AG20443 (cell line): ENCODE measurements at places on chromosomes 1 and 21.

GRCh38 chr21:25897383-25897782 lies 162.6 kb downstream of the GABPA start:
- DNase-seq, result no peak

- peak; percentile 47 for DNase-seq
Observed at GRCh38 chr1:76891931-76892622, 24.8 kb downstream of the ST6GALNAC5 start.

- no peak for DNase-seq
Observed at GRCh38 chr1:161498646-161499045, 6.6 kb upstream of the FCGR2A start.

DNA sequence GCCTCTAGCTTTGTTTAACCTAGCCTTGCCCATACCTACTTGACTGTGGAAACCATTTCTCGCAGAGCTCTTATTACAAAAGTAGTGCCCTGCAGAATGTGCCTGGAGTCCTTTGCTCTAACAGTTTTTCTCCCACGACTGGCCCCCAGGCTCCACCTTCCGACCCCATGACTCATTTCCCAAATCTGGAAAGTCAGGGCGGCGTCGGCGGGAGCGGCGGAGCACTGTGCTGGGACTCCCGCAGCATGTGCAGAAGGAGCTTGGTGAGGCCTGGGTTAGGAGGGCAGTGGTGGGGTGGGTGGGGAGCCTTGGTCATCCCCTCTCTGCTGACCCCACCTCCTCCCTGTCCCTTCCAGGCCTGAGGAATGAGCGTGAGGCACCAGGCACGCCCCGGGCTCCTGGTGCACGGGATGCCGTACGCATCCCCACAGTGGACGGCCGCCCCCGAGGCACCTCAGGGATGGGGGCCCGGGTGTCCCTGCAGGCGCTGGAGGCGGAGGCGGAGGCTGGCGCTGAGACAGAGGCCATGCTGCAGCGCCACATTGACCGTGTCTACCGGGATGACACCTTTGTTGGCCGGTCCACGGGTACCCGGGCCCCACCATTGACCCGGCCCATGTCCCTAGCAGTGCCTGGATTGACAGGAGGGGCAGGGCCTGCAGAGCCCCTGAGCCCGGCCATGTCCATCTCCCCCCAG lies 47.5 kb downstream of the YARS1 start:
- peak; percentile 70 for DNase-seq

GRCh38 chr1:23451441-23451840 lies 26.9 kb upstream of the TCEA3 start:
- DNase-seq, result no peak

- no peak for DNase-seq
Observed at GRCh38 chr1:39490596-39491145, 765 bp upstream of the BMP8A start.

DNA sequence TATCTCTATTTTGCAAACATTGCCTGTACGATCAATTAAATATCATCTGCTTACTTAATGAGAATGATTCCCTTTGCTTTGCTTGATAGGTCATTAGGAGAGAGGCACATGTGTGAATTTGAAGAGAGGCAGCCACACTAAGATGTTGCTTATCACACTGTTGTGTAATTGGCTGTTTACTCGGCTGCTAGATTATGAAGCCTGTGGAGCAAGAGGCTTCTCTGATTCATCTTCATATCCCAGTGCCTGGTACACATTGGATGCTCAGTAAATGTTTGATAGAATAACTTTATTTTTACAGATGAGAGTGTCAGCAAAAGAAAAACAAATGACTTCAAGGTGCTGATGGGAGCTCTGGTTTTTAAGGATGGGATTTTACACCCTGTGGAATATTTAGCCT lies 156.2 kb upstream of the C8B start:
- no peak for DNase-seq
